ENCODE measurements at places on chromosomes 1 and 21. TPM values are rescaled to one million over a fixed set of nuclear protein-coding genes. Genes with fewer than 3 reads are reported as not detected.
A peak's percentile ranks its signal among the peaks of the same experiment; 100 is the strongest.

The MIGA1 gene
- total RNA-seq = 15.8 TPM

GRCh38 chr1:93707956-93708355, 26.3 kb upstream of the BCAR3 start:
- DNase-seq = no peak

DNA sequence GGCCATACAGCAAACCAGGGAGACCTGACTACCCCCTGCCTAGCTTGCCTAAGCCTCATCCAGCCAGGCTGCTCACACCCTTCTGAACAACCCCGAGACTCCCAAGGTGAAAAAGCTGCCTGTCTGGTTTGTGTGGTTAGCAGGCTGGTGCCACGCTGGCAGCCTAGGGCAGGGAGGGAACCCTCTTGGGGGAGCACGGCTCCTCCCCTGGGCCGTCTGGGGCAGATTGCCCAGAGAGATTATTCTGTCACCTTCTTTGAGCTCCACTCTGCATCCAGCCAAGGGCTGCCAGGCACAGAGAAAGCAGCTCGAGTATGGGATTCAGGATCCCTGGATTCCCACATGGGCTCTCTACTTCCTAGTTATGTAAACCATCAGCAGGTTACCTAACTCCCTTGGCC, 27.5 kb upstream of the TCEA3 start:
- no peak for DNase-seq

DNA sequence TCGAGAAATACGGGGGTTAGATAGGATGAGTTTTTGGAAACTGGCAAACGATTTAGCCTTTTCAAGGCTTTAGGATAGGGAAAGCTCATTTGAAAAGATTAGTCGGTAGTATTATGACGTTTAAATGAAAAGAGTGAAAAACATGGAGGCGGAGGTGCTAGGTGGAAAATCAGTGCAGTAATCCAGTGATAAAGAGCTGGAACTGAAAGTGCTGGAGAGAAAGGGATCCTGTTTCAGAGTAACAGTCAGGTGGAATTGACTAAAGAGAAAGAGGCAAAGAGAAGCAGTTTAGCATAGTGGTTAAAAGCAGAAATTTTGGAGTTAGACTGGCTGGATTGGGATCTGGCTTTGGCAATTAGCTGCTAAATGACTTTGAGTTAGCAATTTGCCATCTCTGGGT, 945 bp downstream of the WDR3 start:
- DNase-seq = no peak

DNA sequence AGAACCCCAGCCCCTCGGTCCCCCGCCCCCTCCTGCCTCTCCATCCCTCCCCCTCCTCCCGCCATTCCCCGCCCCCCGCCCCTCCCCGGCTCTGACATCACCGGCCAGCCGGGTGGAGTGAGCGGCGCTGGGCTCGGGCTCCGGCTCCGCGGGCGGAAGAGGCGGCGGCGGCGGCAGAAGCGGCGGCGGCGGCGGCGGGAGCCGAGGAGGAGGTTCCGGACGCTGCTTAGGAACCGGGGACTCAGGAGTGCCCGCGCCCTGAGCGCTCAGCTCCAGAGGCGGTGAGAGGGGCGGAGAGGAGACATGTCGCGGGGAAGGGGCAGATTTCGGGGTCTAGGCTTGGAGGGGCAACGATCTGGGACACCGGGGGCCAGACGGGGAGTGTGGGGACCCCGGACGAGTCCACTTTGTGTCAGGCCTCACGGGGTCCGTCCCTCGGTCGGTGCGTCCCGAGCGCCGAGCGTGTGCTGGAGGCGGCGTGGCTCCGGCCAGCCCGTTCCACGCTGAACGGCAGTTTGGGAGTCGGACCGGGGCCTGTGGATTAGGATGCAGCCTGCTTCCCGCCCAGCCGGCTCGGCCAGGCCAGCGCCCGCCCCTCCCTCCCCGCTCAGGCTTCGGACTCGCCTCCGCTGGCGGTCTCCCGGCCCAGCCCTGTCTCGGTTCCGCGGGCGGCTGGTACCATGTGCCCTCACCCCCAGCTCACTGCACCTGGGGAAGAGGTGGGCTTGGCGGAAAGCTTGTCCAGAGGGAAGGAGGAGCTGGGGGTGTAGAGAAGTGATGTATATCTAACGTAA, at the start of gene PEA15:
PEA15 (plus strand) TSS at position 143 of the 794 bp plus-strand sequence. CDS start 6,161 bp downstream, outside the sequence.
- DNase-seq = peak; percentile 48

DNA sequence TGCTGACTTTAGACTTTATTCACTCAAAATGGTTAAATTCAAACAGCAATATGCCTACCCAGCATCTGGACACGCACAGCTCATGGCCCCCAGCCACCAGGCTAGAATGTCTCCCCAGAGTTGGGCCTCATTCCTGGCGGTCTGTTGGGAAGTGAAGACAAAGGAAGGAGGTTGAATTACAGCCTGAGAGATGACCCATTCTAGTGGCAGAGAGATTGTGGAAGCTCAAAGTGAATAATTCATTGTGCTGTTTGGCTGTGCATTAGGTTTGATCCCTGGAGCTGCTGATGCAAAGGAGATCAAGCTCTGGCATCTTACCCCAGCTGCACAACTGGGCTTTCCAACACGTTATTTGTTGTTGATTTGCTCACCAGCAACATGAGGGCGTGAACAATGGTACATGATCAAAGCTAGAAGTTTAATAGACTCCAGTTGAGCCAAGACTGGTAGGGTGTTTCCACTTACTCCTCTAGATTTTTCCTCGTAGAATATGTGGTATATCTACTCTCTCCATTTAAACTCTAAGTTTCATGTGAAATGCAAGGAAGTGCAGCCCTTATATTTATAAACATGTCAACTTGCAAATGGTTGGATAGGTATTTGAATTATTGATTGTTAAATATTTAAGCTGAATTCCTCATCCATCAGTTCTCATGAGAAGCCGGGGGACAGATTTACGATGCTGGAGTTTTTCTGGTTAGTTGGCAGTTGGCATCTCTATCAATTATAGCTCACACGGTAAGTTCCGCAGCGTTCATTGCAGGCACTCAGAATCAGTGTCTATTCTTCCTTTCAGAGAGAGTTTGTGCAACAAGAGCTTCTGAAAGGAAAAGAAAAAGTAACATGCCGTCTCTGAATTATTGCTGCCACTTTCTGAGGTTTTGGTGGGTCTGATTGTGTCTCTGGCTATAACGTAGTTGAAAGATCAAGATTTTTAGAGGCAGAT, 222.7 kb downstream of the TM2D1 start:
- peak; percentile 49 for DNase-seq

The OR2T35 gene
- not detected for total RNA-seq

- DNase-seq = peak; percentile 37
These were observed 150.9 kb downstream of the RERE start for GRCh38 chr1:8666389-8667167.

Data from skin of body (tissue), 3 donors.